ENCODE measurements at places on chromosomes 5 and 9.
A peak's percentile ranks its signal among the peaks of the same experiment; 100 is the strongest.

DNA sequence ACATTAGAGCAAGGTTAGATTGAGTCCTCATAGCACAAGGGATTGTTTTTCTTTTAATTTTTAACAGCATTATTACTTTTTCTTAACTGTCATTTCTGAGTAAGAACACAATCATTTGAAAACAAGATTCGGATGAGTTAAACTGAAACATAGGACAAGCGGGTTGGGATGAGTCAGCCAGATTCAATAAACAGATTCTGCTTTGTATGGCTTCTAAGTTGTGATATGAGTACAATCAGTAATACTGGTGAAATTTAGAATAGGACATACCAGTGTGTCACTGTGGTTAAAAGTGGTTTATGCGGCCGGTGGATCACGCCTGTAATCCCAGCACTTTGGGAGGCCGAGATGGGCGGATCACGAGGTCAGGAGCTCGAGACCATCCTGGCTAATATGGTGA is 364.3 kb upstream of the CDH10 start:
- DNase-seq, result no peak

DNA sequence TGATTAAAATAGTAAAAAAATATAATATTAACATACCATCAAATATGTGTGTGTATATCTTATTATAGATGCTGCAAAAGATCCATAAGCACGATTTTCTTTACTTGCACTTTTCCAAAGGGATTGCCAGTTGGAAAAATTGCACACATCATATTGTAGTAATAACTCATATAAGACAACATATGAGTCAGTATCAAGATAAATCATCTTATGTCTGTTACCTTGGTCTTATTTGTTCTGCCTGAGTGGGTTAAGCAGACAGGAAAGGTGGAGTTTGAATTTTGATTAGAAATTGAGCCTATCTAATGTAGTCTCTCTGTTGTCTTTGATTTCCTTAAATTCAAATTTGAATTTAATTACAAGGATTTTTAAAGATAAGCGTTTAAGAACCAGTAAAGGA is 24.6 kb downstream of the LYSMD3 start:
- DNase-seq, result no peak

DNA sequence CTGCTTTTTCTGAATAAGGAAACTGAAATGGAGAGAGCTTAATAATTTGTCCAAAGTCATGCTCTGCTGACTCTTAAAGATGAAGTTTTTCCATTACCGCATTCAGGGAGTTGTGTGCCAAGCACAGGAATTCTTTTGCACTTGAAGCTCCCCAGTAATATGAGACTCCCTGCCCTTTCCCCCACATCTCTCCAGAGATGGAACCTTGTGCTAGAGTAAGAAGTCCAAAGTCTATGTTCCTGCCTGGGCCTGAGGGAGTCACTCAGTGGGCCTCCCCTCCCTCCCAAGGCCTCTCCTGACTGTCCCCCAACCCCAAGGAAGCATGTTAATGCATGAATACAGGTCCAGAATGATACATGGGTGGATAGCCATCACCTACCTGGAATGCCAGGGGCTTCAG is 173.3 kb upstream of the SEMA6A start:
- DNase-seq, result no peak

GRCh38 chr5:36756848-36757247 is 119.7 kb upstream of the NIPBL start:
- DNase-seq, result no peak

- DNase-seq, result peak; percentile 82
Measured at GRCh38 chr5:180799902-180800801, 2.5 kb downstream of the MGAT1 start.

GRCh38 chr5:1789834-1790471 is 9.7 kb downstream of the MRPL36 start:
- DNase-seq, result peak; percentile 66

DNA sequence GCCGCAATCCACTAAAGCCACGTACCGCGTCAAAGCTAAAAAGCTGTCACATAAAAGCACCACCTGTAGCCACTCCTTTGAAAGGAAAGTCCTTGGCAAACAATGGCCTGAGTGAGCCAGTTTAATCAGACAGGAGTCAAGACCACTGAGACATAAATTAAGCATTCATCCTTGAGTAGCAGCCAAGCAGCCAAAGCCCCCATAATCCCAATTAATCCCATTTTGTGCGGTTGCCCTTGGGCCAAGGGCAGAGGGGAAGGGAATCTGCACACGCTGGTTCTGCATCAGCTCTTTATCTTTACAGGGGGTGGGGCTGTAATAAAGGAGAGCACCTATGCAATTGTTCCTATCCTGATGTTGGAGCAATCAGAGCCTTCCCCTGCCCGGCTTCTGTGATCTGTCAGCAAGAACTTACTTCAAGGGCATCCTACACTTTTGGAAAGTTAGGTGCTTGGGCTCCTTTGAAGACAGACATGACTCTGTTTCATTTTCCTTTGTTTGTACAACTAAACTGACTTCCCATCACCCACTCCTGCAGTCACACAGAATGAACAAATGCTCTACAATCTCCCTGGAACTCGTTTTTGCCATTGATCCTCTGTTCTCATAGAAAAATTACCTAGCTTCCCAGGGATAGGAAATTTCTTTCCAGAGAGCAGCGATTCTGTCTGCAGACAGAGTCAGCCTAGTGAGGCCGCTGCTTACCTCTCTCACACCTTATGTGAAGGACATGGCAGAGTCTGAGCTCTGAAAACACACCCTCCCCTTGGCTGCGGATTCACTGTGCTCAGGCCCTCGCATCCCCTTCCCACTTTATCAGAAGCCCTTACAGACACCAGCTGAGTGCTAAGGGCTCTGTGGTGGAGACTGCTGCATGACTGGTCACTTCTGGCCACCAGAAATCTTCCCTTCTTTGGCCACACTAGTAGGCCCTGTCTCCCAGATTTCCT is 116.2 kb upstream of the TBCA start:
- DNase-seq, result no peak

DNA sequence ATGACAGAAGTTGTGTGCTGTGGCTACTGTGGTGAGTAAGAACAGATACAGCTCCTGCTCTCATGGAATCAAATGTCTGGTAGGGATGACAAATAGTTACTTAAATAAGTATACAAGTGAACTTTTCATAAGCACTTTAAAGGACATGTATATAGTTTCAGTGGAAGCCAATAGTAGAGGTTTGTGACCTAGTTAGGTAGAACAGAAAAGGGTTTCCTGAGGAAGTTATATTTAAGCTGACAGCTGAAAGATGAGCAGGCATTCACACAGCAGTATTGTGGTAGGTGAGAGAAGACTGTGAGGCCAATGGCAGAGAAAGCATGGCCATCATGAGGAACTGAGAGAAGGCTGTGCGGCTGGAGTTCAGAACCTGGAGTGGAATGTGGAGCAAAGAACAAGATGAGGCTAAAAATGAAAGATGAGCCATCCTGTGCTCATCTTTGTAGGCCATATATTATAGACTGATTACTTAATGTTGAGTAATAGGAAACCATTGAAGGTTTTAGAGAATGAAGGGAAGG is 15.4 kb downstream of the FAM174A start:
- DNase-seq, result no peak

All from fibroblast of skin of scalp (primary cell).